KBM-7 (cell line): ENCODE measurements at places on chromosomes 1 and 21.

DNA sequence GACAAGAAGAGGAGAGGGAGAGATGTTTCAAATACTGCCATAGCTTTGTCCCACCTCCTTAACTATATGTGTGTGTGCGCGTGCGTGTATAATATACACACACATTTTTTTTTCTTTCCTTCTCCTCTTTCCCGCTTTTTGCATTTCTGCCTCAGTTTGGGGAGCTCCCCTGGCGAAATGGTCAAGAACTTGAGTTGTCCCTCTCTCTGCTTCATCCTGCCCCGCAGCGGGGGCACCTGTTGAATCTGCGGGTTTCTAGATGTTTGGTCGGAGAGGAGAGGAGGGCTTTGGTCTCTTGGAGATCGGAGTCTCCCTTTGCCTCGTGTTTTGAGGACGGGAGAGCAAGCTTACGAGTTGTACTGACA, 504 bp downstream of the SCCPDH start:
- peak; percentile 72 for DNase-seq

GRCh38 chr1:40161888-40162397, 756 bp downstream of the RLF start:
- no peak for DNase-seq

- DNase-seq = no peak
Observed at GRCh38 chr1:57079454-57080157, 113.8 kb upstream of the C8B start.

GRCh38 chr1:199857108-199857507, 170.4 kb upstream of the NR5A2 start:
- peak; percentile 73 for DNase-seq

GRCh38 chr1:915295-916172, 8.2 kb upstream of the SAMD11 start:
- no peak for DNase-seq

DNA sequence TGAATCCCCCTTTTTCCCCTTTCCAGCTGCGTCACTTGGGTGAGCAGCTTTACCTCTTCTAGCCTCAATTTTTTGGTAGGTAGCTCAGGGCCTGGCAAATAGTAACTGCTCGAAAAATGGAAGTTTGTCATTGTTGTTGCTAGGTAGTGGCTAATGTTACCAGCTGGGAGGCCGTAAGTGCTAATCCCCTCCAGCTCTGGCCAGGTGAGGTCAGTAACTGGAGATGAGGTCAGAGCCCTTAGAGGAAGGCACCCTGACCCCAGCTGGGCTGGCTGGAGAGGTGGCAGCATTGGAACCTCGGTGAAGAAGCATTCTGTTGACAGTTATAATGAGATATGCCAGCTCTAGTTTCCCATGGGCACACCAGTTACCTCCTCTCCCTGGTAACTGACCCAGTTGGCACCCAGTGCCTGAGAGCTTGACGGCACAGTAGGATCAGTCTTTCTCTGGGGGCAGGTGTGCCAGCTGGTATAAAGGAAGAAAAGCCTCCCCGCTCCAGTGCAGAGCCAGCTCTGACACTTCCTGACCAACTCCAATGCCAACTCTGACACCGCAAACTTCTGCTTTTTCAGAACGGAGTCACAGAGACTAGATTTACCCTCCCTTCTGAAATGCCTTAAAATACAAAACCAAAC, 35.0 kb upstream of the SLC2A1 start:
- DNase-seq = peak; percentile 89

GRCh38 chr1:201226859-201227488, 36.4 kb downstream of the IGFN1 start:
- DNase-seq = no peak

DNA sequence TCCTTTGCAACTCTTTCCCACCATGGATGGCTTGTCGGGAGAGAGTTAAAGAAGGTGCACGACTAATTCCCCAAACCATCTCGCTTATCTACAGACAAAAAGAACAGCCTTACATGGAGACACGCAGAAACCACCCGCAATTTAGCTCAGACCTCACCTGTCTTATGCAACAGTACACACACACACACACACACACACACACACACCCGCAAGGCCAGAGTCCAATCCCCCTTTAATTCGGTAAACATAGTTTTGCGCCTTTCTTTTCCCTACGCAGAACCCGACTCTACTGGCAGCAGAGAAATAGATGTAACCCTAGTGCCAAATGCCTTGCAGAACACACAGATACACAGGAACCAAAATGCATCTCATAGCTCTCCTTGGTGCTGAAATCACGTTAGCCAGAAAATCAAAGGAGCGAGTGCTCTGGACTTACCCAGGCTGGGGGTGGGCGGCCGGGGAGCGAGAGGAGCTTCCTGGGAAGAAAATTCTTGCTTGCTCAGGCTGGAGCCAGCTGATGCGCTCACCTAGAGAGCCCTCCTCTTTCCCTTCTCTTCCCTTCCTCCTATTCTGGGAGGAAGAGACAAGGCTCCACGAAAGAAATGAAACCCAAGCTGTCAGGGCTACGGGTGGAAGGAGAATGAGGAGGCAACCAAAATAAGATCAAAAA, 470 bp downstream of the TNR start:
- peak; percentile 44 for DNase-seq

DNA sequence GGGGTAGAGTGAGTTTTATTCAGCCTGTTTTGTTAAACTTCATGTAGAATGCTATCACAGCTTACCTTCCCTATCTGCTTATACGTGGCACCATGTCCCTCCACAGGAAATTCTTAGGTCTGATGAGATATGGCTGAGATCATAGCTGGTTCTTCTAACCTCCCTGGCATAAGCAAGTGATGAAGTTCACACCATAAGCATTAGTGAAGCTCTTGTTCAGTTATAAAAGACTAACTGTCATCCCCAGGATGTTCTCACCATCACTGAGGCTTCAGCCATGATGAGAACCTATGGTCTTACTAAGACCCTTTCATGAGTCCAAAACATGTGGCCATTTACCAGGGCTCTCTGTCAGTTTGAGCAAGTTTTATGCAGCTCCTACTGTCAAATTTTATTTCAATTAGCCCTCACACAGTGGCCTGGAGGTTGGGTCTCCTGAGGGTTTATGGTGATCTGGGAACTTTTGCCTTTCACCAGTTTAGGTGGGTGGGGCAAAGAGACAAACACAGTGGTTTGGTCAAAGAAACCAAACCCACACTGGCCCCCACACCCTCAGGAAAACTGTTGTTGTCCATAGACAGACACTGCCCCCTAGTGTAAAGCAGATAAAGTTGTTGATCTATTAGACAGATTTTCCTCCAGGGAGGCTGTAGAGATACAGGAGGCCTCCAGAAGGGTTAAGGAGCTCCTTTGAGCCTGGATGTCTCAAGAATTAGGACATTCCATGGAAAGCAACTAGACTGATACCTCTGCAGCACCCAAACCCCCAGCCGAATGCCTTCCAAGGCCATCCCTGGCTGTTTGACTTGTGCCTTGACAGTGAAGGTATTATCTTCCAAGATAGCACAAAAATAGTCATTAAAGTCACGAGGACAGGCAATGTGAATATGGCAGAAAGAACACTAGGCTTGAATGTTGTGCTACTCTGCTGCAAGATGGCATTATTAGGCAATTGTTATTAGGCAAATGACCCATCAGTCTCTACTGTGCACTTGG, 5.0 kb downstream of the SLC22A15 start:
- DNase-seq = peak; percentile 62

GRCh38 chr1:231592809-231593208, 33.8 kb upstream of the DISC1 start:
- DNase-seq = no peak

DNA sequence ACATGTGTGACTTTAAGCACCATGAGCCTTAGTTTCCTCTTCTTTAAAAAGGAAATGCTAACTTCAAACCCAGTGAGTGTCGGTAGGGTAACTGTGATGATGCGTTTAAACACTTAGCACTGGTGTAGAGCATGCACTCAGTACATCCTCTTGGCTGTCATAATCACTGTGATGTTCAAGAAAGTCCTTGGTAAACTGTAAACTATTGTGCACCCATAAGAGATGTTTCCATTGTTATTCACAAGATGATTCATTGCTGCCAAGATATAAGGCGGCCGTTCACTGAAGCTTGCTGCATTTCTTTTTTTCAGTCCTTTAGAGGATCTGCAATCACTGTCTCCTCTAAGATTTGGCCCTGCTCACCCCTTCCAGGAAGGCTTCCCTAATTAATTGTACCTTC, 61.8 kb upstream of the DAB1 start:
- no peak for DNase-seq

- DNase-seq = peak; percentile 31
Observed at GRCh38 chr1:45437323-45437722, 53.6 kb downstream of the TESK2 start.

DNA sequence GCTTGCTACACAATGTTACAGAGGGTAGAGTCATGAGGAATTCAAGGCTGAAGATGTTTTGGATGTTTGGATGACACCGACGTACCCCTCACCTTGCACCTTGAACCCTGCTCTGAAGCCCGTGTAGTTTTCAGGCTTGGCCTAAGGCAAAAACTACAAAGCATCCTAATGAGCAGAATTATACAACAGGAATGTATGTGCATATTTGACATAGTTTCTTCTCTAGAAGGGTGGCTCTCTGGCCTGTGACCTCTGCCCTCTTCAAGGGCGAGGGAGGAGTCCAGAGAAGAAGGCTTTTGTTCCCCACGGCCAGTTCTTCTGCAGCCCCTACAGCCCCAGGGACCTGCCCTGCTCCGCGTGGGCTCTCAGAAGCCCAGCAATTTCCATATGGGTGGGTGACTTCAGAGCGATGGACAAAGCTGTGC, 43.3 kb downstream of the L1TD1 start:
- no peak for DNase-seq

DNA sequence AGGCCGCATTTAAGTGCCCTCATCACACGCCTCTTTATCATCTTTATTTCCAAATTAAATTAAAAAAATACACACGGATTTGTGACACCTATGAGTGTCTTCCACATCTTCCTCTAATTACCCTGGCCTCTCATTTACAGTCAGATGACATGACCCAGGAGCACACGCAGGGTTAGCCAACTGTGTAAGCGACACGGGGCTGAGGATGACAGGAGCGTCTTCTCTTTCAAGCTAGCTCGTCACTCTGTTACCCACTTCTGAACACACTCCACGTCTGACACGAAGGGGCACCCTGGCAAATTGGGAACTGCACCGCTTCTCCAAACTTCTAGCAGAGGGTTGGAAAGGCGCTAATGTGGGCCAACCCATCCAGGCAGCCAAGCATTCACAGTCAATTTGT, 112.1 kb downstream of the SMYD2 start:
- DNase-seq = no peak

DNA sequence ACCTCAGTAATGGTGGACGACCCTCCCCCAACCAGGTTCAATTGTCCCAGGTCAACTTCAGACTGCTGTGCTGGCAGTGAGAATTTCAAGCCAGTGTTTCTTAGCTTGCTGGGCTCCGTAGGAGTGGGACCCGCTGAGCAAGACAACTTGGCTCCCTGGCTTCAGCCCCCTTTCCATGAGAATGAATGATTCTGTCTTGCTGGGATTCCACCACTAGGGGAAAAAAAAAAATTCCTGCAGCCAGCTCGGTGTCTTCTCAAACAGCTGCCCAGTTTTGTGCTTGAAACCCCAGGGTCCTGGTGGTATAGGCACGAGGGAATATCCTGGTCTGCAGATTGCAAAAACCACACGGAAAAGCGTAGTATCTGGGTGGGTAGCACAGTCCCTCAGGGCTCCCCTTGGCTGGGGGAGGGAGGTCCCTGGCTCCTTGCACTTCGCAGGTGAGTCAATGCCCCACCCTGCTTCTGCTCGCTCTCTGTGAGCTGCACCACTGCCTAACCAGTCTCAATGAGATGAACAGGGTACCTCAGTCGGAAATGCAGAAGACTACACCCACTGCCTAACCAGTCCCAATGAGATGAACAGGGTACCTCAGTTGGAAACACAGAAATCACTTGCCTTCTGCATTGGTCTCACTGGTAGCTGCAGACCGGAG, 41.5 kb downstream of the GBP6 start:
- DNase-seq = no peak

- no peak for DNase-seq
Observed at GRCh38 chr1:54200519-54200997, 591 bp downstream of the MRPL37 start.

DNA sequence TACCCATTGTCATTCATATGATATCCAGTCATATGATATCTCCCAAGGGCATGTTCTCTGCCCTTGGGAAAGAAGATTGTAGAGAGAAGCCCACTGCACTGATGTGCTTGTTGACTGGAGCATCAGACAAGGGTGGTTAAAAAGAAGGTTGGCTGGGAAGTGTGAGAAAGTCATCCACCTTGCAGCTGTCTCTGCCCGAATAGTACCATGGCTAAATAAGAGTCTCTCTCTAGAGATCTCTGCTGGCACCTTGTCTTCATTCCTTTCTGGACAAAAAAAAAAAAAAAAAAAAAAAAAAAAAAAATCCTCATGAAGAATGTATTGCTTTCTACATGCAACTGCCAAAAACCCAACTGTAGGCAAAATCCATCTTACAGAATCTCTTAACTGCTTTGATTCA, 349.7 kb upstream of the ESRRG start:
- DNase-seq = no peak

GRCh38 chr1:169928438-169929209, 34.9 kb upstream of the SCYL3 start:
- DNase-seq = peak; percentile 61

GRCh38 chr1:163069655-163070277, 605 bp downstream of the RGS4 start:
- no peak for DNase-seq

GRCh38 chr1:35580949-35581388, 7.9 kb downstream of the TFAP2E start:
- DNase-seq = no peak

- DNase-seq = peak; percentile 5
Observed at GRCh38 chr1:214808845-214809460, 206.0 kb downstream of the CENPF start.

GRCh38 chr1:29638281-29638680, 402.0 kb downstream of the PTPRU start:
- DNase-seq = no peak

DNA sequence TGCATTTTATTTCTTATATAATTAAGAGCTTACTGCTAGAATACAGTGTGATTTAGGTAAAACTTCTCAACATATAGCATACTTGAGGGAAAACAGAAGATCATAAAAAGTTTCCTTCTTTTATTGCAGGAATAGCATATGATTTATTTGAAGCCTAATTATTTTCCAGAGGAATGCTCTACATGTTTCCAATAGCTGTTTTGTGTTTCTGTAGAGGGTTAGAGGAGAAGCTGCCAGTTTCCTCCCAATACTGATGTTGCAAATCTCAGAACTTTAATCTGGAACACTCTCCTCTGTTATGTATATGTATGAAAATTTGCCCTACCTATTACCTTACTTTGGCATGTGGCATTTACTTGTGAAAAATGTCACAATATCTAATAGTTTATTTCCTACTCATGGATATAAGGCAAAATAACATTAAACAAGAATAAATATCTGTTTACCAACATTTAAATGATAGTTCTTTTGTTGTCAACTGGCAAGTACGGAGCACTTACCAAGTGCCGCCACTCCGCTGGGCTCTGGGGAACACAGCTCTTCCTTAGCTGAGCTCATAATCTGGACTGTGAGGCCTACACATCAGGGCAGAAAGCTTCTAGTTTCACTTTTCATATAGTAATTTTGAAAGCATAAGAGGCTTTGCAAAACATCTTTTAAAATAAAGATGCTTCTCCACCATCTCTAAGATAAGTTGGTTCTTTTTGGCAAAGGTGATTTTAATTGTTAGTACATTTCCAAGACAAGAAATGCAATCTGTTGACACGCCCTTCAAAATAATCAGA, 239.8 kb upstream of the C1orf105 start:
- DNase-seq = no peak

GRCh38 chr1:17963513-17963912, 144.1 kb upstream of the IGSF21 start:
- no peak for DNase-seq

GRCh38 chr1:45522324-45523104, 830 bp upstream of the PRDX1 start:
- no peak for DNase-seq

- DNase-seq = no peak
Observed at GRCh38 chr1:62573675-62574074, 23.6 kb upstream of the ANGPTL3 start.

- DNase-seq = no peak
Observed at GRCh38 chr1:212728606-212729005, 29.0 kb upstream of the BATF3 start.
